ENCODE measurements at places on chromosomes 6 and 20.

DNA sequence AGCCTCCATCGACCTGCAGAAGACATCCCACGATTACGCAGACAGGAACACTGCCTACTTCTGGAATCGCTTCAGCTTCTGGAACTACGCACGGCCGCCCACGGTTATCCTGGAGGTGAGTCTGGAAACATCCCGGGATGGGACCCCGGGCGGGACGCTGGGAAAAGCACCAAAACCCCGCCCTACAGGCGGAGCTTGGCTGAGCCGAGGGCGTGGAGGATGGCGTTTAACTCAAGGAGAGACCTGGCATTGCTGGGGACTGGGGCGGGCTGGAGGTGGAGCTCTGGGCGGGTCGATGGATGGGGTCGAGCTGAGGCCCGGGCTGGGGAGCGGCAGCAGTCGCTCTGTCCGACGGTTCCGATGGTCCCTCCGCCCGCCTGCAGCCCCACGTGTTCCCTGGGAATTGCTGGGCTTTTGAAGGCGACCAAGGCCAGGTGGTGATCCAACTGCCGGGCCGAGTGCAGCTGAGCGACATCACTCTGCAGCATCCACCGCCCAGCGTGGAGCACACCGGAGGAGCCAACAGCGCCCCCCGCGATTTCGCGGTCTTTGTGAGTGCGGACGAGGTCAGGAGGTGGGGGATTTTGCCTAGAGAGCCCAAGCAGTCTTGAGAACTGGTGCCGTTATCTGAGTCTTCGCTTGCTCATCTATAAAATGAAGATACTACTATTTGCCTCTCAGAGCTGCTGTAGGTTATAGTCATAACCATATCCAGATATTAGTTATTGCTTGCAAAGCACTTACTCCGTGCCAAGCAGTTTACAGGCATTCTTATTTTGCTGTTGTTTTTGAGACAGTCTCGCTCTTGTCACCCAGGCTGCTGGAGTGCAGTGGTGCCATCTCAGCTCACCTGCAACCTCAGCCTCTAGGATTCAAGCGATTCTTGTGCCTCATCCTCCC, 3.8 kb downstream of the SPAG4 start:
- peak; percentile 76 for DNase-seq

- no peak for DNase-seq
These were observed 46.1 kb downstream of the LYRM4 start for GRCh38 chr6:5214570-5215052.

DNA sequence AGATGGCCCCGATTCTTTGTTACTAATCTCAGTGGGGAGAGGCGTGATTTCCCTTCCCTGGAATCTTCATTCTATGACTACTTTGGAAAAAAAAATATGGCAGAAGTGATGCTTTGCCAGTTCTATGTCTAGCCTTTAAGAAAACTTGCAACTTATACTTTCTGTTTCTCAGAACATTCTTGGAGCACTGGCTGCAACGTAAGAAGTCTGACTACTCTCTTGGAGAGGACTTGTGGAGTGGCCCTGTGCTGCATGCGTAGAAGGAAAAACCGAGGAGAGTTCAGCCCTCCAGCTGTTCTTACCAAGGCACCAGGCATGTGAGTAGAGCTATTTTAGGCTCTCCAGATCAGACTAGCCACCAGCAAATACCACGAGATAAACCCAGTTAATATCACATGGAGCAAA, 77.6 kb upstream of the STXBP5 start:
- DNase-seq: no peak

GRCh38 chr20:40945754-40946450, 82.7 kb upstream of the TOP1 start:
- no peak for DNase-seq

- DNase-seq: no peak
These were observed 37.3 kb downstream of the PYGB start for GRCh38 chr20:25285091-25285647.

- DNase-seq: no peak
These were observed 1299.1 kb upstream of the ADGRB3 start for GRCh38 chr6:67336014-67336413.

DNA sequence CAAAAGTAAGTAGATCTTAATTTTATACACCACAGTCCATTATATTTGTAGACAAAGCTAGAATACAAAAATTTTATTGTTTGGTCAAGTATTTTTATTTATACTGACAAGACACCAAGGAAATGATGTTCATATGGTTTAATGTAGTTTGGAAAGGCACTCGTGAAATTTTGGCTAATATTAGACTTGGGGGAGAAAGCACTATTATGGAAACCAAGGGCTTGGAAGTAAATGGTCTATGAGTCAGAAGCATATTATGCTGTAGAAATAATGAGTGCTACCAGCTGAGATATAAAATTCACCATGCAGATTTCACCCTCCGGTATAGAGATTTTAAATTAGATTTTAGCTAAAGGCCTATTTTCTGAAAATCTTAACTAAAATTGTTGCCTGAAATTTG, 233.6 kb downstream of the KCNQ5 start:
- no peak for DNase-seq

- no peak for DNase-seq
These were observed 99.7 kb upstream of the EXOC2 start for GRCh38 chr6:792662-793061.

- no peak for DNase-seq
These were observed 6.1 kb upstream of the SLC35B3 start for GRCh38 chr6:8441452-8441851.

- DNase-seq: no peak
These were observed 279.2 kb upstream of the FERMT1 start for GRCh38 chr20:6401893-6402557.

GRCh38 chr6:28807682-28808280, 116.0 kb downstream of the TRIM27 start:
- DNase-seq: no peak
